CD4-positive, alpha-beta T cell treated with Interleukin-15 for 1 hour (primary cell): ENCODE measurements at places on chromosomes 16 and 17.
A peak's percentile ranks its signal among the peaks of the same experiment; 100 is the strongest.

GRCh38 chr16:81632392-81633146 lies 146.5 kb upstream of the PLCG2 start:
- DNase-seq, result peak; percentile 84

- peak; percentile 61 for DNase-seq
Measured at GRCh38 chr17:76265624-76266243, 586 bp downstream of the UBALD2 start.

DNA sequence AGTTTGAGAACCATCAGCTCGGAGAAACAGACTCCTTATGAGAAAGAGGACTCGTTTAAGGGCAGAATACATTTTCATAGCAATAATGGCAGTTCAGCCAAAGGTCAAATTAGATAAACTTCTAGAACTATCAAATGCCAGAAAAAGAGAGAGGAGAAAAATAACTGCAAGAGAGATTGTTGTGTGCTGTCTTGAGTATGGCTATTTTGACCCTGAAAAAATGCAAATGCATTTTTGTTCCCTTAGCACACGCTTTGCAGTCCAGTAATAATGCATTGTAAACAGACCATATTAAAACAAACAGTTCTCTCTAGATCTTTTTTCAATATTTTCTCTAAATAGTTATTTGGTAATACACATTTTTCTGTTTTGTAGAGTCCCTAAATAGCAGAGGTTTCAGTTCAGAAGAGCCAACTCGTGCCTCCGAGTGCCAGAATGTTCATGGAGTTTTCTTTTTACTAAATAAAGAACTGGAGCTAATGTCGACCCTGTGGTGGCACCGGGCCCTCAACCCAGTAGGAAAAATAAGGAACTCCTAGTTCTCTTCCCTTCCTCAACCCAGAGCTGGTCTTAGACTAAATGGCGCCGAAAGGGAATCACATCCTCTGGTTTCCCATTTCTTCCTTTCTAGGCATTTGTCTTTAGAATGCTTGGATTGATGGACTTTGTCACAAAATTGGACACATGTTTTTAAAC lies 298.0 kb downstream of the MAP2K4 start:
- DNase-seq, result no peak

GRCh38 chr17:48645639-48646182 lies 19.6 kb upstream of the HOXB9 start:
- no peak for DNase-seq
